ENCODE measurements at places on chromosomes 13 and 19.

DNA sequence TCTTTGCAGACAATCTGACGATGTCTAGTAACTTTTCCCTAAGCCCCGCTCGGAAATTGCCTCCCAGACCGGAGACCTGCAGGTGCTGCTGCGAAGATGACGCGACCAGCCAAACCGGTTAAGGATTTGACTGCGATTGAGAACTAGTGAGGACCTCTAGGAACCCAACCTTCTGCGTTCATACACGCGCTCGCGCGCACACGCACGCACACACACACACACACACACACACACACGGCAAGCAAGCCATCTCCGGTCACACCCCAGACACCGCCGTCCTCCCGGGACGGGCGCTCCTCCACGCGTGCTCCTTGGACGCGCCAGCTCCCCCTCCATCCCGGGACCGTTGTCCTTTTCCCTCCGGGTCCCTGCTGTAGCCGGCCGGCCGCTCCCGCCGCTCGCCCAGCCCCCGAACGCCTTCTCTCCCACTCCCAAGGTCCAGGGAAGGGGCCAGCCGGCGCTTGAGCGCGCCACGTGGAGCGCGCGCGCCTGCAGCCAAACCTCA is 1.2 kb downstream of the TBC1D4 start:
- DNase-seq, result peak; percentile 80

- DNase-seq, result no peak
Measured at GRCh38 chr13:47241446-47241845, 344.6 kb upstream of the HTR2A start.

GRCh38 chr13:28942906-28943305 is 122.8 kb downstream of the MTUS2 start:
- DNase-seq, result no peak

DNA sequence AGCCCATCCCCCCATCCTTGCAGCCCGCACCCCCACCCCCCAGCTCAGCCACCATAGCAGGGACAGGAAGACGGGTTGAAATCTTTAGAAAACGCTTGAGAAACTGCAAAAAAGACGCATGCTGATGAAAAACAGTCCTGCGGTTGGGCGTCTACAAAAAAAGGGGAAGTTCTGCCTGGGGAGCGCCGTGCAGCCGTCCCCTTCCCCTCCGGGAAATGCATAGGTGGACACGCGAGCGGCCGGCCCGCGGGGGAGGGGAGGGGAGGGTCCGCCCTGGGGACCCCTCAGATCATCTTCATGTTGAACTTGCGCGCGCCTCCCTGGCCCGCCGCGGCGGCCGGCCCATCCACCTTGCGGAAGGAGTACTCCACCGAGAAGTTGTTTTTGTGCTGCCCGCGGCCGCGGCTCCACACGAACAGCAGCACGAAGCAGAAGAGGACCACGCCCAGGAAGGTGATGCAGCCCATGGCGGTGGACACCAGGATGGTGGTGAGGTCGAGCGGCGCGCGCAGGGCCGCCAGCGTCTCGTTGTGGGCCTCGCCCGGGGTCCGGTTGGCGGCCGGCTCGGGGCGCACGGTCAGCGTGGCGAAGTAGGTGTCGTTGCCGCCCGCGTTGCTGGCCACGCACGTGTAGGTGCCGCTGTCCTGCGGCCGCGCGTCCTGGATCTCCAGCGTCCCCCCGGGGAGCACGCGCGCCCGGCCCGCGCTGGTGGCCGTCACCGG is 7.9 kb upstream of the PEAK3 start:
- DNase-seq, result no peak

DNA sequence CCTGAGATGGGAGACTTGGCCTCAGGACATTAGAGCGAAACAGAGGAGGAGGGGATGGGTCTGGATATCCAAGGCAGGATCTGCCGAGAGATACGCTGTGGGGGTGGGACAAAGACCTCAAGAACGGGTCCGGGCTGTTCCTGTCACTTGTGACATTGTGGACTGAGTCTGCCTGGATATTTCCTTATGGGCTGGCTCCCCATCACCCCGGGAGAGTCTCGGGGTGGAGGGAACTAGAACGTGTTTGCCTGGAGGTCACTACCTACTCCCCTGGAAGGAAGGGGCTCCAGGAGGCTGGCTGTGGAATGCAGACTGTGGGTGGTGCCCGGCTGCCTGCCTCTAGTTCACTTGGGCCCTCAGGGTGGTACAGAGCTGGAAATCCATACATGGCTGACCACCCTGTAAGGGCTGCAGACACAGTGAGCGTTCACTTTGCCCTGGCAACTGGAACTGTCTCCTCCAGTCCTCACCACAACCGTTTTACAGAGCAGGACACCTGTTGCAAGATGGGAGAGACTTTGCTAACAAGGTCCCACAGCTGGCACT is 26.4 kb downstream of the DNM2 start:
- DNase-seq, result no peak

GRCh38 chr19:30444253-30444671 is 72.1 kb downstream of the ZNF536 start:
- no peak for DNase-seq

Measured in mucosa of gallbladder (tissue), 1 donor.